Islet precursor cell (in vitro differentiated cells): ENCODE measurements at places on chromosomes 4 and X.

GRCh38 chr4:3781193-3781886, 15.2 kb downstream of the ADRA2C start:
- no peak for DNase-seq

DNA sequence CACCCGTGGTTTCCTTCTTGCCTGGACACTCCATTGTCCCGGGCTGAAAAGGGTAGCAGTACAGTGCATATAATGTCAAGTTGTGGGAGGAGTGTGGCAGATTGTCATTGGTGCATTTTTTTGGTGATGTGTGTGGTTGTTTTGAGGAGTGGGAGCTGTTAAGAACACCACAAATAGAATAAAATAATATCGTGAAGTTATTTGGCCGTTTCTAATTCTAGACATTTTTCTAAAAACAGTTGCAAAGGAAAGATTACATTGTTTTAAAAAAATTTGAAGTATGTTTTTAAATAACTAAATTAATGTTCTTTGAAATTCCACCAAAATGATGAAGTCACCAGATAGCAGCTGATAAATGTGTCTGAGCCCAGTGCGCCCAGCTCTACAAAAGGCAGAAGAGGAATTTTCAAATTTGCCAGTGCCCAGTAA, 1.3 kb downstream of the PKD2 start:
- DNase-seq, result no peak

GRCh38 chr4:174528226-174528625, 5.9 kb upstream of the HPGD start:
- no peak for DNase-seq

- peak; percentile 52 for DNase-seq
Measured at GRCh38 chrX:14291666-14292500, 237.5 kb upstream of the GLRA2 start.

DNA sequence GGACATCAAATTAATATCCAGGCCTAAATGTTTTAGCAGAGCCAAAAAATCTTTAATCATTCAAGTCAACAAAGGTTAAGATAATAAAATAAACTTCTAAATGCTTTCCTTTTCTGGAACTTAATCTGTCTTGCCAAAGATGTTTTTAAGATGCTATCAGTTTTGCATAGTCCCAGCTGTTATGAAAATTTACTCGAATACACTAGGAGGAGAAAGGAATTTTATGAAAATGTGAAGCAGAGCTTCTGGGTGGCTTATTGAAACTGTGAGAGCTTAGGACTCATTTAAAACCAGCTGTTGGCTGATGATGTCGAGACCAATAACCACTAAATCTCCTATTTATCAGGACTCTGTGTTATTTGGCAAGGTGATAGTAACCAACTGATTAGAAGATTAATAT, 202.2 kb upstream of the ETNPPL start:
- DNase-seq, result no peak

- no peak for DNase-seq
Measured at GRCh38 chr4:22485737-22486136, 30.1 kb downstream of the ADGRA3 start.
